ENCODE measurements at places on chromosomes 2 and 18. TPM values are rescaled to one million over a fixed set of nuclear protein-coding genes. Genes with fewer than 3 reads are reported as not detected.

DNA sequence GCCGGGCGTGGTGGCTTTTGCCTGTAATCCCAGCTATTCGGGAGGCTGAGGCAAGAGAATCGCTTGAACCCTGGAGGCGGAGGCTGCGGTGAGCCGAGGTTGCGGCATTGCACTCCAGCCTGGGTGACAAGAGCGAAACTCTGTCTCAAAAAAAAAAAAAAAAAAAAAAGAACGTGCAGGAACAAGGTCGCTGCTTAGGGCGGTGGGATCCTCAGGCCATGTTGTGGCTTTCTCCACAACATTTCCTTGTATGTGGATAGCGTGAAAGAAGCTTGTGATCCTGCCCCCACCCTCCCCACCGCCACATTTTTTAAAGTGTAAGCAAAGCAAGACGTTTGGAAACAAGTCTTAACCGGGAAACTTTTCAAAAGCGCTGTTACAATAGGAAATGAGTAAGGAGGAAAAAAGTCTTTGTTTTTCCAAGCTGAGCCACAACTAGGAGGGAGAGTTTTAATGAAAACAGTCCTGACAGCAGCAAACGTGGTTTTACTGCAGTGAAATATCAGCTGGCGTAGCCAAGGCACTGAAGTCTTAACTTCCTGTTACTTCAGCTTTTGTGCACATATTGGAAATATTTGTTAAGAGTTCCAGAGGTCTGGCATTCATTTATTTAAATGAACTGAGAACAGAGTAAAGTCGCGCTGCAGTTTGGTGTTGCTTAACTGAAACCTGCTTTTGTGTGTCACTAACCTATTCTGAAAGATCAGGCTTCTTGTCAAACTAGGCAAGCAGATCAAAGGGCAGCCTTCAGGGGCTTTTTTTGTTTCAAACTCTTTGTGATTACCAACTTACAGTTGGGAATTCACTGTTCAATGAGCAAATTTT, 3.8 kb downstream of the TGIF1 start:
- peaks cover 57% of the 10 kb centered on the region for H3K4me1 ChIP-seq
- H3K4me3 ChIP-seq = peak overlapping the region; percentile 89
- H3K36me3 ChIP-seq = peaks cover 33% of the 10 kb centered on the region
- H3K27ac ChIP-seq = peak overlapping the region; percentile 99

DNA sequence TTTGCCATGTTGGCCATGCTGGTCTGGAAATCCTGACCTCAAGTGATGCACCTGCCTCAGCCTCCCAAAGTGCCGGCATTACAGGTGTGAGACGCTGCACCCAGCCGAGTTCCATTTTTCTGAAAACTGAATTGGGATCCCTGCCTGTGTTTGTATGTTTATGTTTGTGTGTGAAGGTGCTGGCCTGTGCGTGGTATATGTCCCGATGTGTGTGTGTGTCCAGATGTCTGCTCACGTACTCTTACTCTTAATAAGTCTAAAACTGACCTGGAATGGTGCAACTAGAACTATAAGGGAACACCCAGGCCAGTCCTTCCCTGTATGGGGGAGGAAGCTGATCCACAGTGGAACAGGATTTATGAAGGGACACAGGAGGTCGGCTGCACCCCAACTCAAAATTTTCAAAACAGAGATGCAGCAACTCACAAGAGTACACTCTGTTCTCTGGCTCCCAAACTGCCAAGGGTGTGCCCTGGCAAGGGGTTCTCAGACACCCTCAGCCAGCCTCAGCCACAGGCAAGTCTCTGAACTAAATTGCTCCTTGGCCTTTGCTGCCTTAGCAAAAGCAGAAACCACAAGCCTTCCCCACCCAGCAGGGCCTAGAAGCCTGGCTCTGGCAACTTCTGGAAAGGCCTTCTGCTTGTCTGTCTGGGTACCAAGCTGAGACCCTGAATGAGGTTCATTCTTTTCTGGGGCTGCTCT, 36.5 kb downstream of the RHOB start:
- H3K27ac ChIP-seq = no peak overlapping the region
- no peaks in the 10 kb centered on the region for H3K36me3 ChIP-seq
- no peak for DNase-seq
- no peak overlapping the region for H3K4me3 ChIP-seq

DNA sequence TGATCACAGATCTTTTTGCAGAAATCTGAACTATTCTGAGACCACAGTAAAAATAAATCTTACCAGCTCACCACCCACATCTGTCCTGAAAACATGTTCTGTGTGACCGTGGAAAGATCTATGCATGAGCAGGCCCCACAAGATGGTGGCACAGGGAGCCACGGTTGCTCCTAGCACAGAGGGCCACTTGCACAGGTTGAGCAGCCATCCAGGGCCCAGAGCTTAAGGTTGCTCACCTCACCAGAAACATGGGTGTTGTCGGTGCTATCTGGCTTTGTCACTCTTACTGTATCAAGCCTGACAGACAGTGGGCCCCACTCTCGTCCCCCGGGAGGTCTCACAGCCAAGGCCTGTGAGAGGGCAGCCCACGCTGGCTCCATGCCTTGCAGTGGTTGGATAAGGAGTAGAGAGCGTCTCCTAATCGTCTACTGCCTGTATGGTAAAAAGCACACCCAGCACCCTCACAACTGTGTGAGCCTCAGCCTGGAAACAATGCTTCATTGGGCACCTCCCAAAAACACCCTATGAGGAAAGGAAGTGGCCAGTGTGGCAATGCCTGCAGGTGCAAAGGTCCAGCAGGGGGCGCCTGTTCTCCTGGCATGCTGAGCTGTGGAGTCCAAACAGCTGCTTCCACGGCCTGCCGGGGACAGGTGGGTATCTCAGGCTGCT, 19.6 kb downstream of the TUBB6 start:
- H3K27ac ChIP-seq = no peak overlapping the region
- H3K4me1 ChIP-seq = no peaks in the 10 kb centered on the region
- H3K27me3 ChIP-seq = no peaks in the 10 kb centered on the region
- peaks cover 42% of the 10 kb centered on the region for H3K36me3 ChIP-seq

Gene CIB4
- total RNA-seq = not detected
